ENCODE measurements at places on chromosomes 16 and 17.
A peak's percentile ranks its signal among the peaks of the same experiment; 100 is the strongest.

- no peak for DNase-seq
Measured at GRCh38 chr17:77688369-77688768, 270.1 kb upstream of the TNRC6C start.

GRCh38 chr17:7944326-7944725, 12.3 kb downstream of the CNTROB start:
- no peak for DNase-seq

GRCh38 chr16:67504031-67505021, 21.0 kb upstream of the AGRP start:
- DNase-seq = no peak

GRCh38 chr16:85586380-85587104, 26.6 kb upstream of the GSE1 start:
- no peak for DNase-seq

GRCh38 chr16:11257131-11257938, 1.3 kb upstream of the SOCS1 start:
- peak; percentile 74 for DNase-seq

DNA sequence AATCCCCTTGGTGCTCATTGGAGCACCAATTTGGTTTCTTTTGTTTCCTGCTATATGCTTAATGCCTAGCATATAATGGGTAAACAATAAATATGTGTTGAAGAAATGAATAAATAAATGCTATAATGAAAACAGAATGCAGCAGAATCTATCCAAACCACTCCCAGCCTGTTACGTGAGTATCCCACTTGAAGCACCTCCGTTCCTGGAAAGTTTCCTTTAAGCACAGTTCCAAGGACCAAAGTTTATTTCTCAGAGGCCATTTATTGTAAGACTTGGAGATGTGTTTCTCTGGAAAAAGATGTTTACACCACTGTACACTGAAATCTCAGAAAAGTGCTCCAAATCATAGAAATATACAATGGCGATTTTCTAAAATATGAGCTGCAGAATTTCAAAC, 187.0 kb downstream of the SOX9 start:
- DNase-seq = no peak

- no peak for DNase-seq
Measured at GRCh38 chr17:6179017-6179416, 108.8 kb downstream of the WSCD1 start.

DNA sequence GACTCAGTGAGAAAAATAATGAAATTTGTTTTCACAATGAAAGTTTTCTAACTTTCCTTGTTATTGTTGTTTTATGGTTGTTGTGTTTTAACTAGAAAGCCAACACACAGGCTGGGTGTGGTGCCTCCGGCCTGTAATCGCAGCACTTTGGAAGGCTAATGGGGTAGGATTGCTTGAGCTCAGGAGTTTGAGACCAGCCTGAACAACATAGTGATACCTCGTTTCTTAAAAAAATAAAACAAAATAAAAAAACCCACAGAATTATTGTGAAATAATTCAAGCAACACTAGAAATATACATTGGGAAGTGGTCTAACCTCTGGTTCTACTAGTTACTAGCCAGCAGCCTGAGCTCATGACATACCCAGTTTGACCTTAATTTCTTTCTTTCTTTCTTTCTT, 630 bp downstream of the MILR1 start:
- DNase-seq = no peak

DNA sequence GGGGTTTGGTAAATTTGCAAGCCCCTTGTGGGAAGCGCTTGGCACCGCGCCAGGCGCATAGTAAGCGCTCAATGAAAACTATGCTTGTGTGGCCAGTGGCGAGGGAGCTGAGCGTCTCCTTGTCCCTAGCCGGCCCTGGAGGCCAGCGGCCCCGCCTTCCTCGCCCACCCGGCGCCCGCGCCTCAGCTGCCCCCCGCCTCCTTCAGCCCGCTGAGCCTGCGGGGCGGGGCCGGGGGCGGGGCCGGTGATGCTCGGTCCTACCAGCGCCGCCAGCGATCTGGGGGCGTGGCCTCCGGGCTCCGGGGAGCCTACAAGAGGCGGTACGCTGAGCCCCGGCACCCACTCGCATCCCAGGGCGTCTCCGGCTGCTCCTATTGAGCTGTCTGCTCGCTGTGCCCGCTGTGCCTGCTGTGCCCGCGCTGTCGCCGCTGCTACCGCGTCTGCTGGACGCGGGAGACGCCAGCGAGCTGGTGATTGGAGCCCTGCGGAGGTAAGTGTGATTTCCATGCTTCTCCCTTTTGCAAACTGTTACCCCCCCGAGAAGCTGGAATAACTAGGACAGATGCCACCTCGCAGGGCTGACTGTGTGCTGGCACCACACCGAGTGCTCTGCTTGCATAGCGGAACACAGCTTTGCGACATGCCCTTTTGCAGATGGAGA, at the start of gene CRISPLD2:
CRISPLD2 (plus strand) TSS at position 342 of the 661 bp plus-strand sequence. CDS start 18,511 bp downstream, outside the sequence.
- peak; percentile 95 for DNase-seq

- DNase-seq = no peak
Measured at GRCh38 chr16:75322740-75323139, 71.3 kb upstream of the BCAR1 start.

GRCh38 chr17:40778461-40778860, 3.9 kb downstream of the KRT27 start:
- DNase-seq = no peak

- DNase-seq = no peak
Measured at GRCh38 chr17:13788385-13788784, 186.7 kb upstream of the HS3ST3A1 start.

DNA sequence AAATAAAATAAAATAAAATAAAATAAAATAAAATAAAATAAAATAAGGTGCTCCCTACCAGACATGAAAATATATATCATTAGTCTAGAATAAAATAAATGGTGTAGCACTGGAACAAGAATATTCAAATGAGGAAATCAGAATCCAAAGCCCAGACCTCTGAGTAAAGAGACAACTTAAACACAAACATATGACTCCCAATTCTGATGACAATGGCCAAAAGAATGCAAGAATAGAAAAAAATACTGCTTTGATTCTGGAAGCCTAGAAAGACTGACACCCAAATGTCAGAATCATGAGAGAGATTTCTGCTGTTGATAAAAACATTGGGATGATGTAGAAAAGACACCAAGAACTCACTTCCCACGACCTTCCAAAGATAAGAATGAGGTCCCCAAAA, 27.9 kb downstream of the MYOCD start:
- DNase-seq = no peak

- no peak for DNase-seq
Measured at GRCh38 chr16:21116148-21116693, 34.4 kb downstream of the DNAH3 start.

GRCh38 chr17:39750131-39751015, 12.6 kb downstream of the GRB7 start:
- no peak for DNase-seq

GRCh38 chr17:72258711-72259110, 137.9 kb downstream of the SOX9 start:
- DNase-seq = no peak

GRCh38 chr17:561116-561515, 153.5 kb downstream of the VPS53 start:
- DNase-seq = no peak

- no peak for DNase-seq
Measured at GRCh38 chr16:35741546-35741945, 2282.1 kb downstream of the TP53TG3F start.

DNA sequence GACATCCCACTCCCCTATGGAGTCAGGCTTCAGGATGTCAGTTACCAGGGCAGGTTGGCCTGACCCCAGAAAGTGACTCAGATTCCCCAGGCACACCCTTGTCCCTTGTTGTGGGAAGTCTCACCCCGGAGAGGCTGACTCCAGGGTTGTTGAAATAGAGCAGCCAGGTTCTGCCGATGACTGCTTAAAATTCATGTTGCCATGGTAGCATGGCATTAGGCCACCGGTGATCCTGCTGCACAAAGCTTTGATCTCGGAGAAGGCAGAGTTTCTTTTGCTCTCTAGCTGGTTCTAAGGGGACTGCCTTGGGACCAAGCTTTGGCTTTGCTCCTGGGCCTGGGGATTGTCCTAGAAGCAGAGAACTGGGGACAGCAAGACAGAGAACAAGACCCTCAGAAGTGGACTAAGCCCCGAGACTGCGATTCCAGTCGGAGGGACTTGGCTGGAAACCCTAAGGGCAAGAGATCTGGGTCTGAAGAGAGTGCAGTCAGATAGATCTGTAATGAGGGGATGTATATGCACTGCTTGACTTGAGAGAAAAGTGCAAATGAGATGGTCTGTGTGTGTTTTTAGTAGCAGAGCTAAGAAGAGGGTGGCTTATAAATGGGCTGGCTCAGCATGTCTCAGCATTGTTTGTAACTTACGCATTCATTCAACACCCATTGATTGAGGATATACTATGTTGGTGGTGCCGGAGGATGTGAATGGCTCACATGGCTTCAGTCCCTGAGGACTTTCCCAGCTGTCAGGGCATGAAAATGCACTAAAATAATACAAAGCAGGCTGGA, 106.9 kb downstream of the RGS9 start:
- peak; percentile 55 for DNase-seq

GRCh38 chr17:39937447-39937846, 9.9 kb downstream of the LRRC3C start:
- no peak for DNase-seq

GRCh38 chr16:709566-710499, 4.2 kb upstream of the FBXL16 start:
- DNase-seq = peak; percentile 95

- no peak for DNase-seq
Measured at GRCh38 chr17:76246080-76247066, 6.1 kb upstream of the RNF157 start.

GRCh38 chr17:65629234-65629690, 67.8 kb upstream of the AXIN2 start:
- DNase-seq = peak; percentile 14

- DNase-seq = peak; percentile 80
Measured at GRCh38 chr16:54647725-54648221, 282.9 kb upstream of the IRX5 start.

DNA sequence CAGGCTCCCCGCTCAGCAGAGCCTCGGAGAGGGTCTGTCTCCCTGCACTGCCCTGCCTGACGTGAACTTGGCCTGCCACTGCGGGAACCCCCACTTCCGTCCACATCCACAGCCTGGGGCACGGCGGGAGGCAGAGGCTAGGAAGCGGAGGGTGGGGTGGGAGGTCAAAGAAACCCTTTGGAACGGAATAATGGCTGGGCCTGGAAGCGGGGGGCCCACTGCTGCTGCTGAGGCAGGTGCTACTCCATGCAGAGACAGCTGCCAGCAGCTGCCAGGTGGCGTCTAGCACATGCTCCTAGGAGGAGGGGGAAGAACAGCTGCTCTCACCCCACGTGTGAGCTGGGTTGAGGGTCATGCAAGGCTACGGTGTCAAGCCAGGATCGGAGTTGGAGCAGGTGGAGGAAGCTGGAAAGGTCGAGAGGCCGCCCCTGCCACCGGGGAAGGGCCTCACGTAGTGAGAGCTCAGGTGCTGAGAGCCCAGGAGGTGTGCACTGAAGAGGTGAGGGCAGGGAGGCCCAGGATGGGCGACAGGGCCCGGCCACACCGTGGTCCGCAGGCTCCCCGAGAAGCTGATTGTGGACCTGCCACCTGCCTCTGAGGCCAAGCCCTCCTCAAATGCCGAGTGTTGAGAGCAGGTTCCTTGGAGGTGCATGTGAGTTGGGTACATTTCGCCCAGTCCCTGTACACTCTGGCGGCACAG, 9.8 kb downstream of the FSCN2 start:
- peak; percentile 74 for DNase-seq

- DNase-seq = no peak
Measured at GRCh38 chr16:86316967-86317812, 193.1 kb upstream of the FOXF1 start.

DNA sequence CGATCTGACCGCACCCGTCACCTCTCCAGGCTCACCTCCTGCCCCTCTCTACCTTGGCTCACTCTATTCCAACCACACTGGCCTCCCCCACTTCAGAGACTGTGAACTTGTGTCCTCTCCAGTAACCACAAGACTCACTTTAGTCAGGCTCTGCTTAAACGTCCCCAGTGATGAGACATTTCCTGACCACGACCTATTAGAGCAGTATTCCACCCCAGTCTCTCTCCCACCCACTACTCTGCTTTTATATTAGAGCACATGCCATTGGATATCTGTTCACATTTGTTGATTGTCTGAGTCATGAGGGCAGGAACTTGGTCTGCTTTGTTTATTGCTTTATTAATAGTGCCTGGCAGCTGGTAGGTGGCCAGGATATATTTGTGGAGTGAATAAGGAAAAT, 20.1 kb downstream of the COX11 start:
- no peak for DNase-seq

- peak; percentile 6 for DNase-seq
Measured at GRCh38 chr16:63289834-63290460, 1253.7 kb upstream of the CDH8 start.

DNA sequence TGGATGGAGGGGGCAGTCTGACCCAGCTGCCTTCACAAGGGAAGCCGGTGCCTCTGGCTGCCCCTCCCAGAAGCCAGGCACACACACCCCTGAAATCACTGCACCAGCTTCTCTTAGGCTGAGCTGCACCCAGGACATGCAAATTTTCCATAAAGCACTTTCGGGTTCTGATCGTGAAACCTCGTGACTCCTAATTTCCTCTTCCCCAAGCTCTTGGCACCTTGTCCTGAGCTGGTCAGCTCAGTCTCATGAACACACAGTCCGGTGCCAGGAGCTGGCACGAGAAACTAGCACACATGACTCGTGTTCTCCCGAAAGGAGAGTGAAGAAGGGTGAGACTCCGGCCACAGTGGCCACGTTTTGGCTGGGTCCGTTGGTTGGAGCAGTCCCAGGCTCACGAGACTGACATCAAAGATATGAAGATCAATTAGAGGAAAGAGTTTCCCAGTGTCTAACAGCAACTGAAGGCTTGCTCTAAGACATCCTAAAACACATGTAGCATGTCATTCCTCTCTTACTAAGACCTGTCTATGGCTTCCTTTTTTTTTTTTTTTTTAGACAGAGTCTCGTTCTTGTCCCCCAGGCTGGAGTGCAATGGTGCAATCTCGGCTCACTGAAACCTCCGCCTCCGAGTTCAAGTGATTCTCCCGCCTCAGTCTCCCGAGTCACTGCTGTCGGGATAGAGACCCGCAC, 9.2 kb upstream of the ABR start:
- no peak for DNase-seq

- no peak for DNase-seq
Measured at GRCh38 chr16:70460737-70461261, 6.4 kb downstream of the FCSK start.

GRCh38 chr17:4476511-4477070, 22.1 kb upstream of the SPNS2 start:
- peak; percentile 52 for DNase-seq

- DNase-seq = no peak
Measured at GRCh38 chr17:64533784-64534183, 27.0 kb downstream of the CEP95 start.

GRCh38 chr16:25018972-25019617, 3.9 kb upstream of the ARHGAP17 start:
- no peak for DNase-seq

GRCh38 chr17:38674014-38674748, 576 bp downstream of the EPOP start:
- DNase-seq = peak; percentile 74

- DNase-seq = no peak
Measured at GRCh38 chr17:74768069-74768762, 7.9 kb downstream of the NAT9 start.

DNA sequence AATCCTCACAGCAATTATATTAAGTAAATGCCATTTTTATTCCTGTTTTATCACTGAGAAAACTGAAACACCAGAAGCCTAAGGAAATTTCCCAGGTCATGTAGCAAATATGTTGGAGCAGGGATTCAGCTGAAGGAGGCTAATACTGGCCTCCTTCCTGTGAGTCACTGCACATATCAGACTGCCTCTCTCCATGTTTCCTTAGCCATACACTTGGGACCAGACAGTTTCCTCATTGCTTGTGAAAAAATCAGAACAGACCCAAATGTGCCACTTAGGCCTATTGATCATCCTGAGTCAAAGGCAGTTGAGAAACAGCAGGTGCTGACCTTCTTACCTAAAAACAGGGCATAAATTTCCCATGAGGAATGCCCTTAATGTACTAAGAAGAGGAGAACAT, 18.9 kb upstream of the ELAC2 start:
- DNase-seq = no peak
